ENCODE measurements at places on chromosomes 5 and 9.

- peak; percentile 37 for DNase-seq
Observed at GRCh38 chr5:39080597-39081204, 6.5 kb upstream of the RICTOR start.

- no peak for DNase-seq
Observed at GRCh38 chr5:16702964-16703363, 86.2 kb upstream of the RETREG1 start.

DNA sequence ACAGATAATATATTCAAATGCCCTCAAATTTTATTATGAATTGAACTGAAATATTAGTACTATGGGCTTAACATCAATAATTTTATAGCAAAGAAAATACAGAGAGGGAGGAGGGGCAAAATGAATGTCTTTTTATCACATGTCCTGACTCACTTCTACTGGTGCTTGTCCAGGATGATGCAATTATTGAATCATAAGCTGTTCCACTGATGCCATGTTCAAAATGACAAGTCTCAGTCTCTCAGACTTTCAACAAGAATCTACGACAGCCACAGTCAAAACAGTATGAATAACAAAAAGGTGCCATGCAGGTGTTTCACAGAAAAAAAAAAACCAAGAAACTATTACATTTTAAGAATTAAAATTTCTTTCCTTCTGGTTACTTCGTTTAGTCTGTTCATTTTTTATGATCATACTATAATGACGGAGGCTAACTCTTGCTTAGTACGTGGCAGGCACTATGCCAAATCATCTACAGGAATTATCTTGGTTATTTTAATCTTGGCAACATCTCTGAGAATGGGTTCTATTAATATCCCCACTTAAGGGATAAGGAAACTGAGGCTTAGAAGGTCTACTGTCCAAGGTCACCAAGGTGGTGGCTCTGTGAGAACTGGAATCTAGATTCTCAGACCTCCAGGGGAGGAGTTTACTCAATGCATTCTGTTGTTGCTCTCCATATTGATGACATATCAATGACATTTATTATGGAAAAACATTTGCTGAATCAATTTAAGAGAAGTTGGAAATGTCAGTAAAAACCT, 61.5 kb downstream of the NR3C1 start:
- DNase-seq = no peak

DNA sequence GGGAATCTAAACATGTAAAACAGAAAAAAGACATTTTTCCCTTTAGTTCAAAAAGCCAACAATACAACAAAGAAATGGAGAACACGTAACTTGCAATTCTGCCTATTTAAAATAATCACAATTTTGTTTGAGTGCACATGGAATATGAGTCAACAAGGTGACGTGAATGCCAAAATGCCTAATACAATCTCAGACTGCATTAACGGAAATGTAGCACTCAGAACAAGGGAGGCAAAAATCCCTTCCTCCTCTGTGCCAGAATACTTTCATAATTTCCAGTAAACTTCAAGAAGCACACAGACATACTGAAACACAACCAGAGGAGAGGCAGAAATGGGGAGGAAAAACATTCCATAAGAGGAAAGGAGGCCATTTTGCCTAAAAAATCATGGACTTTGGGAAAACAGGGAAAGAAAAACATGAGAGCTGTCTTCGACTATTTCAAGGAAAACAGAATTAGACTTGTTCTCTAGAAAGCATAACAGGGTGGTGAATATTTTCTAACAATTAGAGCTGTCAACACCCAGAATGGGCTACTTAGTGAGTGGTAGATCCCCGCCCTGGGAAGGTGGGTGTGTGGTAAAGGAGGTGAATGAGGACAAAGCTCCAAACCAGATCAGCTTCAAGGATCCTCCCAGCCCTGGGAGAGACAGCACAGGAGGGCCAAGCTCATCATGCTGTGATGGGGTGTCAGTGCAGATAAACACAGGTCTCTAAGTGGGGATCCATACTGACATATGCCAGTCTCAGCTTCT, 48.2 kb downstream of the ABCA1 start:
- DNase-seq = no peak

- no peak for DNase-seq
Observed at GRCh38 chr5:91848453-91848852, 465.3 kb upstream of the ARRDC3 start.

DNA sequence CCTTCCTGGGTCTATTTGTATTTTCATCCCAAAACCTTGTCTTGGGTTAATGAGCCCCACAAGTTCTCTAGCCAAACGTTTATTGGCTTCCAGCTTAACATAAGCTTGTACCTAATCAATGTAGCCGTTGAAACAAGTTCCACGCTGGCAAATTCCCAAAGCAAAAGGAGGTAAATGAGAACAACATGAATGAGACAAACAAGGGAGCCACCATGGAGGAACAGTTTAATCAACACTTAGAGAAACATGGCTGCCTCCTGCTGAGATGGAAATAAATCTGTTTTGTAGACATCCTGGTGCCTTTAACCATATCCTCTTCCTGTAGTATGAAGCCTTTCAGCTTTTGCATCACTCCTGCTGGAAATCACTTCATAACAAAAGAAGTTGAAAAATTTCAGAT, 166.6 kb upstream of the NFIB start:
- DNase-seq = no peak

GRCh38 chr5:20554001-20554400, 566.0 kb upstream of the CDH18 start:
- no peak for DNase-seq

- DNase-seq = no peak
Observed at GRCh38 chr9:95102572-95102971, 214.9 kb downstream of the FANCC start.

DNA sequence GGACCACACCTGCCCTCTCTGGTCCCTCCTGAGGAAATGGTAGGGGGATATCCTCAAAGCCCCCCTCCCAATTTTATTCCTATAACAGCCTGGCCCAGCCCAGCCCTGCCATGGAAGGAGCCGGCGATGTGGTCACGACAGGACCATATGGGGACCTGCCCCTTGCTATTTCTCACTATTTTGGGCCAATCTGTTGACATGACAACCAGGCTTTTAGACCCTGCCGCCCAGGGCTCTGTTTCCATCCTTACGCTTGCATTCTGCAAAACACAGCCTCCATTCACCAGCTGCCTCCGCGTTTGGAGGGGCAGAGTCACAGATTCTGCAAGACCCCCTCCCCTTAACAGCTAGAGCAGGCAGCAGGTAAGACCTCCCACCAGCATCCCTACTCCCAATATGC, 112.2 kb downstream of the GABBR2 start:
- DNase-seq = no peak
